Stimulated activated CD8-positive, alpha-beta memory T cell treated with anti-CD3 and anti-CD28 coated beads, Interleukin-2, amount 100 ng/mL, for 48 hours (primary cell): ENCODE measurements at places on chromosomes 12 and 14.

DNA sequence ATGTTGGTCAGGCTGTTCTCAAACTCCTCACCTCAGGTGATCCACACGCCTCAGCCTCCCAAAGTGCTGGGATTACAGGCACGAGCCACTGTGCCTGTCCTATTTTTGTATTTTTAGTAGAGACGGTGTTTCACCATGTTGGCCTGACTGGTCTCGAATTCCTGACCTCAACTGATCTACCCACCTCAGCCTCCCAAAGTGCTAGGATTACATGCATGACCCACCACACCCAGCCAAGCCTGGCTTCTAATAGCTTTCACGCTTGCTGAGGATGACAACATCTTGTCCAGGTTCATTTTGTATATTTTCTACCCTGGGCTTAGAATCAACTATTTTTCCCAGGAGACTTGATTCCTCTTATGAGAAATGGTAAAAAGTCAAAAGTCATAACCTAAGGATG lies 64.7 kb downstream of the WASHC3 start:
- no peak for DNase-seq

- DNase-seq = no peak
Observed at GRCh38 chr12:115811045-115811444, 466.4 kb downstream of the MED13L start.

DNA sequence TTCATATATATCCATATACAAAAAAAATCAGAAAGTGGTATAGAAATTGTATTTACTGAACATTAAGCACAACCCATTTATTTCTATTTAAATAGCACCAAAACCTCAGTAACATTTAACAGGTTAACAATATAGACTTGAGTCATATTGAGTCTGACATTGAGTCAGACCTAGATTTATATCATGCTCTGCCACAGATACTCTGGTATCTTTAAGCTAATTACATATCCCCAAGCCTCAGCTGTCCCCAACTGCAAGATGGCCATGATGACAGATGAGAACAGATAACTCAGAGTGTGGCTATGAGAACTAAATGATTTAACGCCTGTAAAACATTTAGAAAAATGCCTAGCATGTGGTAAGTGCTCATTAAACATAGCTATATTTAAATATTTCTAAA lies 40.3 kb downstream of the IFNG start:
- no peak for DNase-seq

DNA sequence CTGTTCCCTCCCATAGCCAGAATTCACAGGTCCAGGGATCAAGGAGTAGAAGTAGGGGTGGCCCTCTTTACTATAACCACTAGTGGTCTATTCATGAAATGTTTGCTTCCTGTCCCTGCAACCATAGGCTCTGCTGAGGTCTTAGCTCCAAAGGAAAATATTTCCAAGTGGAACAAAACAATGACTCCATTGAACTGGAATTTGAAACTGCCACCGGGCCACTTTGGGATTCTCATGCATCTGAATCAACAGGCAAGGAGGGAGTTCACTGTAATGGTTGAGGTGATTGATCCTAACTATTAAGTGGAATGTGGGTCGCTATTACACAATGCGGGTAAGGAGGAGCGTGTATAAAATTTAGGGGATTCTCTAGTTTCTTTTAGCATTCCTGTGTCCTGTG lies 197.0 kb downstream of the ETNK1 start:
- no peak for DNase-seq

DNA sequence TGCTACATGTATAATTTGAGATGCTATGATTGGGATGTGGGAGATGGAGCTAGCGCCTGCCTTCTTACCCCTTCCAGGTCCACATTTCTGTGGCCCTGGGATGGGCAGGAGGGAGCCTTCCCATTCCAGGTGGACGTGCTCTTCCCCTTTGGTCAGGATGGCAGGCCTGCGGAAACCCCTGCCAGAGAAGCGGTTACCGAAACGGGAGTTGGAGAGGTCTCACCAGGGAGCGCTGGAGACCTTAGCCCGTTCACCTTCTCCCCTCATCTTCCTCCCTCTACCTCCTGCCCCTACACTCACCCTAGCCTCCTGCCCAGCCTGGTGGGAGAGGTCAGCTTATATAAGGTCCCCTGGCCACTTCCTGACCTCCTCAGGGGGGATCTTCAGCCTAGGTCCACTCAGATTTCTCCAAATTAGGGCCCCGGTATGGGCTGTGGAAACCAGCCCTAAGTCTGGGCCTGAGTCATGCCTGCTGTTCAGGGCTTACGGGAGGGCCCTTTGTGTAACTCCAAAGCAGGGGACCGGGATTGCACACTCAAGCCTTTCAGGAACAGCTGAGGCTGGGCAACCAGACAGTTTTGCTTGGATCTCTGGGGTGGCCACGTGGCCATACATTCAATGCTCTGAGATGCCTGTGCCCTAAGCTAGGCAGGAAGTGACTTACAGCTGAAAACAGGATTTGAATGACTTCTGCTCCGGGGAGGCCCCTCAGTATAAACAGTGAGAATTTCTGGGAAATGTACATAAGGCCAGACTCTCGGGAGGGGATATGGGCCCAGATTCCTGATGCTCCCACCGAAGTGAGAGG lies 10.2 kb upstream of the MEG3 start:
- DNase-seq = no peak

GRCh38 chr12:53506450-53506785 lies 866 bp downstream of the NPFF start:
- no peak for DNase-seq

- DNase-seq = no peak
Observed at GRCh38 chr14:52481864-52482263, 70.4 kb downstream of the TXNDC16 start.

GRCh38 chr12:28602786-28603185 lies 412.5 kb downstream of the CCDC91 start:
- DNase-seq = no peak

DNA sequence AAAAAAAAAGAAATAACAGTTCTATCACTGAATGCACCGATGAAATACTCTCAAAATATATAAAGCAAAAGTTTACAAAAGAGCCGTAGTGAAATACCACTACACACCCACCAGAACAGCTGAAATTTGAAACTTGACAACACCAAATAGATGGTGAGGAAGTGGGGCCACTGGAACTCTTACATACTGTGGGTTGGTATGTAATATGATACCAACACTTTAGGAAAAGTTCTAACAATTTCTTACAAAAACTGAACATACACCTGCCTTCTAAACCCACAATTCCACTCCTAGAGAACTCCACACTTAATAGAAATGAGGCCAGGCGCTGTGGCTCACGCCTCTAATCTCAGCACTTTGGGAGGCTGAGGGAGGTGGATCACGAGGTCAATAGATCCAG lies 14.1 kb downstream of the EIF5 start:
- no peak for DNase-seq

- no peak for DNase-seq
Observed at GRCh38 chr14:94011795-94012194, 14.3 kb upstream of the OTUB2 start.

DNA sequence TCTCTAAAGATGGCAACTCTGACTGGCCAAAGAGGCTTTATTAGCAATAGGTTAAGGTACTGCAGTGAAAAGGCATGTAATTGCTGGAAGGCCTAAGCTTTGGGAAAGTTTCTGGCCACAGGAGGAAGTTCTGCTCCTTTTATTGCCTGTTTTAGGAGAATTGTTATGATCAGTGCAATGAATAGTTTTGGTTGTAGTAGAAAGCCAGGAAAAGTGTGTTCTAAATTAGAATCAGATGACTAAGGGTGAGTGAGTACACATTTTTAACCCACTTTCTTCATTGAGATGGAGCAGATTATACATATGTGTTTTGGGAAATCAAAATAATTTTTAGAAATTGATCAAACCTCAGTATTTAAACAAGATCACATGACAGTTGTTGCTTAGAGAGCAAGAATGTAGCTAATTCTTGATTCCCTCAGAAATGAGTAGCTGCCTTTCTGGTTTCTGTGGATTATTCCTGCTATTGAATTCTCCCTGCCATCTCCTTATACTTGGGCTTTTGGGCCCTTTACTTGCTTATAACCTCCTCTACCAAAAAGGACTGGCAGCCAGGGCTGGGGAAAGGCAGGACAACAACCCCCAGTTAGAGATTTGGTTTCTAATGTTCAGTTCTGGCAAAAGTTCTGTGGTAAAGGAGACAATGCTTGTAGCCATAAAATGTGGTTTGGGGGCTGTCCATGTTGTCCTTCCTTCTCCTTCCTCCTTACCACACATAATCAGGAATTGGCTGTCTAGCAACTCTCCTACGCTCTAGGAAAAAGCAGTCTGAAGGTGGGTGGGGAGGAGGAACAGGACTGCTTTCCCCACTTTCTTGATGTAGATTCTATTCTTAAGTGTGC lies 217.1 kb downstream of the SLC38A4 start:
- no peak for DNase-seq

- no peak for DNase-seq
Observed at GRCh38 chr12:25197608-25198007, 2.6 kb downstream of the ETFRF1 start.

DNA sequence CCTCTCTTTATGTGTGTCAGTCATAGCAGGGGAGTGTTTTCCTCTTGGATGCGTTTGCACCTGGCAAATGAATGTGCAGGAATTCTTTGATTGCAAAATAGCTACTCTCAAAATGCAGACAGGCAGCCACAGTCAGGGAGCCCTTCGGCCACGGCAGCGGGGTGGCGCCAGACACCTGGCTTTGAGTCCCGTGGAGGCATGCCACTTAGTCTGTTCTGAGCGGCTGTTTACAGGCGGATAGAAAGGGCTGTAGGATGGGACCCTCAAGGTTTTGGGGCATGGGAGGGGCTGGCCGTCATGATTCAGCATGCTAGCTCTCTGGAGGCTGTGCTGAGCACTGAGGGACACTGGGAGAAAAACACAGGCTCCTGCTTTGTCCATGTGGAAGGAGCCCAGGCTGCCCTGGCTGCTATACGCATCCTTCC lies 117.1 kb downstream of the SLC25A47 start:
- peak; percentile 16 for DNase-seq

DNA sequence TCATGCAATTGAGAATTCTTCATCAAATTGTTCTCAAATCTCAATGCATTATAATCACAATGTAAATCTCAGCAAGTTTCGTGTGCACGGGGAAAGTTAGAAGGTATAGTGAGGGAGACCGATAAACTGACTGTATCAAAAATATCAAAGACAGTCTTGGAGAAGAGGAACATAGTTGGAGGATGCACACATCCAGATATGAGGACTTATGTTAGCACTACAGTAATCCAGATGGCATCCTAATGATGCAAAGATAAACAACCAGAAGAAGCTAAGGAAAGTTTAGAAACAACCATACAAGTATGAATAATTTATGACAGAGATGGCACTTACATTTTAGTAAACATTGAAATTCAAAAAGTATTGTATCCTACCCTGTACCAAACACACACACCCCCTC lies 760.1 kb downstream of the RPS29 start:
- DNase-seq = no peak
